Spinal cord (tissue), 10 donors: ENCODE measurements at places on chromosomes 12 and 14. TPM values are rescaled to one million over a fixed set of nuclear protein-coding genes. Genes with fewer than 3 reads are reported as not detected.

FAM181A gene
- 11.8 TPM for polyA plus RNA-seq

NID2 gene
- 36.9 TPM for polyA plus RNA-seq

CAPZA3 gene
- polyA plus RNA-seq: not detected

RNASE2 gene
- 0.90 TPM for polyA plus RNA-seq

NGB gene
- 15.6 TPM for polyA plus RNA-seq
